Substantia nigra (tissue), 51 donors: ENCODE measurements at places on chromosomes 11 and 22.

GRCh38 chr11:15967166-15967565 lies 389.2 kb downstream of the SOX6 start:
- no peak for DNase-seq

DNA sequence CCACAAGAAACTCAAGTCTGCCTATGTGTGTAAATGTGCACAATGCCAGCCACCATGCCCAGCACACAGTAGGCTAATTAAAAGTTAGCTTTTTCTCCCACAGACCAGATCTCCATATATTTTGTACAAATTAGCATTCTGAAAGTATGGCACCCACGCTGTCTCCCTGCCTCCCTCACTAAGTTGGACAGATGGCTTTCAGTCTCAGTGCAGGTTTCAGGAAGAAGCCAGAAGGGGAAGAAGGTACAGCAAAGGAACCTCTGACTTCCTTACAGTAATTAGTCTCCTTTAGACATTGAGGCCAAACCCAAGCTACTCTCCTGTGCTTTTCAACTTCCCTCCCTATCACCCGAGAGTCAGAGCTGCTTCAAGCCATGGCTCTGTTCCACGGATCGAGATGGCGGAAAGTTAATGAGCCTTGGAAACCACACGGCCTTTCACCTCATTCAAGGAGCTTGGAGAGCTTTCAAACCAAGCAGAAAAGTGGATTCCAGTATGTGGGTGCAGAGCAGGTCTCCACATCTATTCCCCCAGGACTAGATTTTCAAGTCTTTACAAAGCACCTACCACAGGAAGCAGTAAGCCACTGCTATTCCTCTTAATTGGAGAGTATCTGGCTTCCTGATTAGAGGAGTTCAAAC lies 221.1 kb upstream of the NARS2 start:
- no peak for DNase-seq

GRCh38 chr11:12164061-12165014 lies 53.9 kb downstream of the MICAL2 start:
- DNase-seq: no peak

DNA sequence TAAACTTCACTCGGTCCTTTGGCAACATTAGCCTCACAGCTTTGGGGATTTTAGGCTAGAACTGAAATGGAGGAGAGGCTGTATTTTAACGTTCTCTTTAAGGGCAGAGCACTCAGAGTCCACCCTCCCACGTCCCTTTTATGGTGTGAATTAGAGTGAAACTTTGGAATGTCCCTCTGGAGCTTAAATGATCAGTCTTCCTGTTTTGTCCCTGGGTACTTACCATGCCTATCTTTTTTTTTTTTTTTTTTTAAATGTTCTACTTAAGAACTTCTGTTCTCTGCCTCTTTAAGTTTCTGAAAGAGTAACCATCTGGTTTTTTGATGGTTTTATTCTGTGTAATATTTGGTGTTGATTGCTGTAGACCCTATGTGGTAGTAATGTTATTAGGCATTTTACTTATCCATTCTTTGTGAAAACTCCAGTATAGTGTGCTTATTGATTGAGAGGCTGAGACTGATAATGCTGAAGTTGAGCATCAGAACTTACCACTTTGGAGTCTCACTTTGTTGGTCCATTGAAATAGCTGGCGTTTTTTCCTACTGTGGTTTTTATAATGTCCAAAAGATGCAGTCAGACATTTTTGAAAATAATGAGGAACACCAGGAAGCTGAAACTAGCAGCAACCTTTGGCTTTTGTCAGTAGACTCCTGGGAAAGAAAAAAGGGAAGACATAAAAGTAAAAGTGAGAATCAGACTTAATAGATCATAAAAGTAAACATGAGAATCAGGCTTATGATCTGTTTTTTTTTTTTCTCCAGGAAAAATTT lies 11.6 kb downstream of the UVRAG start:
- DNase-seq: no peak
